Hepatocyte (in vitro differentiated cells): ENCODE measurements at places on chromosomes 3 and 15.

DNA sequence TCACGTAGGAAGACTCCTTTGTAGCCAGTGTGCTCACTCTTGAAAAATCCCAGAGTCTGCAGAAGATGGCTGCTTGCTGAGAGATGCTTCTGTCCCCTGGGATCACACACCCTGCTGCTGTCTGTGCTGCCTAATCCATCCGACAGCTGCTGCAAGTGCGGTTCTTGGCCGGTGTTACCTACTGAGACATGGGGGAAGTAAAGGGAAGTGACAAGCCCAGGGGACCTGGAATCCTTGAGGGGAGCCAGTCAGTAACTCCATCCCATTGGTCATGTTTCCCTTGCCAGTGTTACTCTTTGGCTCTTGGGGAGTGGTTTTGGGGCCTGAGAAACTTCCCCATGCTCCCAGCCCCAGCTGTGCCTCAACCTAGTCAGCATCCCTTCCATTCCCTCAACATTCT is 8.3 kb upstream of the CPNE9 start:
- no peak for DNase-seq

- no peak for DNase-seq
Measured at GRCh38 chr3:29381595-29381994, 100.7 kb downstream of the RBMS3 start.

DNA sequence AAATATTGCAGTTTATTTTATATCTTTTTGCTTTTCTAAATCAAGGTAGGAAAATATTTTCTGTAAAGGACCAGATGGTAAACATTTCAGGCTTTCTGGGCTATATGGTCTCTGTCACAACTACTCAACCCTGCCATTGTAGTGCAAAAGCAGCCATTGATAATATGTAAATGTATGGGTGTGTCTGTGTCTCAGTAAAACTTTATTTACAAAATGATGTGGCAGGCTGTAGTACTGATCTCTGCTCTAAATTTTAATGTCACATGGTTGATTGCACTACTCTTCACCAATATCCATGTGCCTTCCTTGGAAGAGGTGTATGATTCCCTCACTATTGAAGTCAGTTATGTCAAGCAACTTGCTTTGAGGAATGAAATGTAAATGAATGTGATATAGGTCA is 175.0 kb downstream of the GOLIM4 start:
- DNase-seq, result no peak

DNA sequence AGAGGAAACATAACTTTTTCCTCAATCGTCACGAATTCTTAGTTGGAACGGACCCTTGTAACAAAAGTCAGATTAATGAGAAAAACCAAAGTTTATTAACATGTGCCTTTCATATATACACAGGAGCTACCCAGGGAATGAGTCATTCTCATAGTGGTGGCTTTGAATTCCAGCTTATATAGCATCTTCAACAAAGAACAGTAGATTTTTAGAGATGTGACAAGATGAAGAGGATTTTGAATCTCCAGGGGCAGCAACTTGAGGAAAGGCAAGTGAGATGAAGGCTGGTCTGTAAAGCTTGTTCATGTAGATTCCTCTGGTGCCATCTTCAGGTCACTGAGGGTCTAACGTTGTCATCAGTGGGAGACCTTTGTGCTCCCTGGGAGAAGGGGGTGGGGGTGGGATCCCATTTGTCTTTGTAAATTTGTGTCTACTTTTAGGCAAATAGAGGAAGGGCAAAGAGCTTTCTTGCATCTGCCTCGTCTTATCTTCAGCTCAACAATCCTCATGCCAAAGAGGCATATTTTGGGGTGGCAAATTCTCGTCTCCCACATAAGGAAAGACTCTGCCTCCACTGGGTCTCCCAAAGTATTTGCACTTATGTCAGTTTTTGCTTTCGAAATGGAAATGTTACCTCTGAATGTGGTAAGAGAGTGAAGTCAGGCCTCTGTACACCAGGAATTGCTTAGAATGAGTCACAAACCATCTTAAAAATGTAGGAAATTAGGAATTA is 29.5 kb downstream of the CLEC3B start:
- no peak for DNase-seq
